ENCODE measurements at places on chromosomes 11 and 22.

- DNase-seq: no peak
Measured at GRCh38 chr11:105158436-105158835, 18.9 kb upstream of the CARD18 start.

GRCh38 chr11:119691020-119691666 is 37.9 kb downstream of the NECTIN1 start:
- DNase-seq: no peak

- DNase-seq: no peak
Measured at GRCh38 chr11:13674799-13675509, 6.5 kb downstream of the FAR1 start.

DNA sequence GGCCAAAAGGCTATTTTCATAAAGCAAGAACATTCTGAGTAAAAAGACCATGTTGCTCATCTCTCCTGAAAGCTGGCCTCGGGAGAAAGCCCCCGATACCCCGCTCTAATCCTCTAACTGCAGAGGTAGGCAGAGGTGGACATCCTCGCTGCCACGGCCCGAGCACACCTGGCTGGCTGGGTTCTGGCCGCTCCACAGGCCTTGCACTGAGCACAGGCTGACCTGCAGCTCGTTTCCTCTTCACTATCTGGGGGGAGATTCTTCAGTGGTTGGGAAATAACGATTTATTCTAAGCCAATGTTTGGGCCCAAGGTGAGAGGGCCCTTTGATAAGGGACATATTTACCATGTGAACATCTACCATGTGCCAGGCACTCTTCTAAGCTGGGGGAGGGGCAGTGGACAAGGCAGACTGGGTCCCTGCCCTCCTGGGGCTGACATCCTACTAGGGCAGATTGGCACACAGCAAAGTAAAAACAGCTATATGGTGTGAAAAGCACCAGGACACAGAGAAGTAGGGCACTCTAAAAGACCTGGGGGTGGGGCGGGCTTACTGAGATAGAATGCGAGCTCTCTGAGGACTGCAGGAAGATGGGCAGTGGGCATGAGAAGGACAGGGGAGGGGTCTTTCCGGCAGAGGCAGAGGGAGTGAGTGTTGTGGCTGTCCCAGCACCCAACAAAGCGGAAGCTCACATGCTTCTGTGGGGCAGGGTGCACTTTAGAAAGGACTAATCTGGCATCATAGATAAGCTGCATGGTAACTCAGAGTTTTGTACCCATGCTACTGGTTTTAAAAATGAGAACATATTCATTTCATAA is 65.5 kb upstream of the ARFGAP3 start:
- DNase-seq: no peak

- no peak for DNase-seq
Measured at GRCh38 chr22:47388331-47388730, 625.9 kb downstream of the TBC1D22A start.

DNA sequence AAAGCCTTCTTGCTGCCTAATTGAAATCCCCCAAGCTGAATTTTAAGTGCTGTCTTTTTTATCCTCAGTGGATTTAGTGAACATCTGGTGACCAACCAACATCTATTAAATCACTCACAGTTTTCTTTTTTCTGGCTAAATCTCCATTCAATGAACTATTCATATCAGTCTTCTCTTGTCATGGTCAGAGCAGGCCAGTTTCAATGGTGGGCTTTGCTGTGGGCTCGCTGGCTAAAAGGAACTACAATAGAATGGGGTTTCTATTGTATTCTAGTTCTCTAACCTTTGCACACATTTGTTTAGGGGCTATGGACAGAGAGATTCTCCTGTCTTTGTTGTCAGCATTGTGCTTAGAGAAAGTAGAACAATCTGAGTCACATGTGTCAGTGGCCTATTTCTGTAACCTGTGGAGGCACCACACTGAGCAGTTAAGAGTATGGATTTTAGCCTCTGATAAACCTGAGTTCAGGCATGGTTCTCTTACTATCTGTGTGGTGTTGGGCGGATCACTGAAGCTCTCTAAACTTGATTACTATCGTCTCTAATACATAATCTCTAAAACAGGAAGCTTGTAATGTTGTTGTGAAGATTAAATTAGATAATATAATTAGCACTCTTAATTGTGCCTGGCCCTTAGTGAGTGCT is 94.2 kb upstream of the CADM1 start:
- no peak for DNase-seq

GRCh38 chr11:60895687-60896086 is 10.7 kb downstream of the PRPF19 start:
- no peak for DNase-seq

DNA sequence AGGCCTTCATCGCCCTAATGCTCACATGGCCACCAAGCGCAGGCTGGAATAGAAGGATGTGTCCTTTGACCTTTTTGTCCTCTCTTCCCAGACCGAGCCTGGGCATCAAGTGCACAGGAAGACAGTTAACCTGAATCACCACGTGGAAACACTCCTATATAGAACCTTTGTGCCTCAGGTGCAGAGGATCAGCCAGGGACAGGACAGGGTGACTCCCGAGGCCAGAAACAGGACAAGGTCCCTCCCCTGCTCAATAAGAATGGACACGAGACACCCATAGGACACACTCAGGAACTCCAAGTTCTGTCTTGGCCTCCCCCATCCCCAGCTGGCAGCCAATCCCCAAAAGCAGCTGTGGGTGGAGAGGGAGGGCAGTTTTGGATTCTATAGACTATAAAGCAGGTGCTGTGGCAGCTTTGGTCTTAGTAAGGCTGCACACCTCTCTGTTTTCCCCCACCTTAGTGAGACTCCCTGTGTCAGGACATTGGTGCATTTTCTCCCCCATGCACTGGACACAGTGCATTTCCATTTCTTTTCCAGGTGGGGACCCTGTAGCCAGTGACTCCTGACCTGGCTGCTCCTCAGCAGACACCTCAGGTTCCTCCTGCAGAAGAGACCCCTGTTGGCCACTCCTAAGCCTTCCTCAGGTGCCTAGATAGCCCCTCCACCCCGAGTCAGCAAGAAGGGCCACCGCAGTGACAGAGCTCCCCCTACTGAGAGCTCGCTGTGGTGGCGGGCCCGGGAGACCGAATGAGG is 43.6 kb upstream of the POU2AF1 start:
- DNase-seq: no peak

- peak; percentile 29 for DNase-seq
Measured at GRCh38 chr22:22818861-22819855, 68.5 kb upstream of the IGLL5 start.

- no peak for DNase-seq
Measured at GRCh38 chr11:113956986-113957385, 17.9 kb upstream of the HTR3A start.

DNA sequence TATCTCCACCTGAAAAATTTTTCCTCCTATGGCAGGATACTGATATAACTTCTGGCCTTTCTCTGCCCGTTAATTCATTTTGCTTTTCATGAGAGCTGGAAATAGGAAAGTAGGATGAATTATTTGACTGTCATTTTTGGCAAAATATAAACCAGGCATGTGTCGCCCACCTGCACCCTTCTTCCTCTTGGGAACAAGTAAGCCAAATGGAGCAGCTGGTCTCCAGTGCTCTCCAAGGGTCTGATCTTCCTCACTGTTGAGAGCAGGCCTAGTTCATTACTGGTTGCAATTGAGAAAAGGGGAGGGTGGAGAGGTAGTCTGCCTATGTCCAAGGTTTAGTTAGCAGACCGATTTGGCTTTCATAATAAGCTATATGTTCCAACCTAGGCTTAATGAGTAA is 582.2 kb downstream of the DLG2 start:
- no peak for DNase-seq

- DNase-seq: no peak
Measured at GRCh38 chr11:74566146-74566960, 26.0 kb upstream of the POLD3 start.

DNA sequence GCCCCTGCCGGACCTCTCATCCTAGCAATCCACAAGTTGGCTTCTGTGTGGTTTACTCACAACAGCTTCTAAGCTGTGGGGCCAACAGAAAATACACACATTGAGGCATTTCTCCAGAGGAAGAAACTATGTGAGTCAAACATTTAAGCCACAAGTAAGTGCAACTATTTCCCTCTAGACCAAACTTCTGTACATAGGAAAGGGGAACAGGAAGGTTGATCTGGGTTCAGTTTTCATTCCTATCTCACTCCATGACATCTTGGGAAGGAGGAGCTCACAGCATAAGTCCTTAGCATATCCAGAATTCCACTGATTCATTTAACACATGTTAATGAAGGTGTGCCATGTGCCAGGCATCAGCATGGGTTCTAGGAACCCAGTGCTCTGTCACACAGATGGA is 72.8 kb upstream of the PICALM start:
- no peak for DNase-seq

DNA sequence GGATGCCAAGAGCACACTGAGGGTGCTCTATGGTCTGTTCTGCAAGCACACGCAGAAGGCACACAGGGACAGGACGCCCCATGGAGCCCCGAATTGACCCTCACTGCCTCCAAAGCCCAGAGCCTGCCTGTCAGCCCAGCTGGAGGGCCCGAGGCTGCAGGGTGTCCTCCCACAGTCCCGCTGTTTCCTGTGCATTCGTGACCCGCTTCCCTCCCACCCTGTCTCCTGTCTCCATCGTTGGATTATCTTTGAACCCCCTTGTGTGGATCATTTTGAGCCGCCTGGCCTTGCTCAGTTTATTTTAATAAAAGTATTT is 25.6 kb downstream of the PARVG start:
- no peak for DNase-seq

DNA sequence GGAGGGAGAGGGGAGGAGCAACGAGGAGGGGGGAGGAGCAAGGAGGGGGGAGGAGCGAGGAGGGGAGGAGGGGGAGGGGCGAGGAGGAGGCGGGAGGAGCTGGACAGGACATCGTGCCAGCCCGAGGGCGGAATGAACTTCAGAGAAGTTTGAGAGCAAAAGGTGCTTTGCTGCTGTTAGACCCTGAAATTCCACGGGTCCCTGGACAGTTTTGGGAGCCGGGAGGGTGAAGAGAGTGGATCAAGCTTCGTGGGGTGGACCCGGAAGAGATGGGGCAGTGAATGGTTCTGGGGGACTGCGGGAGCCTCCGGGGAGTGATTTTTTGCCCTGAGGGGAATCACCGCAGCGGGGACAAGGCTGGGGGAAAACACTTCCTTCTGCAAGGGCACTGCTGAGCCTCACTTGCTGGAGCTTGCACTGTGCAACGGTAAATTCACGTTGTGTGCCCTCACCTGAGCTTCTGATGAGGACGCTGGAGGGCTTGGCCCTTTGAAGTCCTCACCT is 10.7 kb upstream of the NLRP6 start:
- DNase-seq: no peak

GRCh38 chr11:10730151-10730550 is 20.9 kb upstream of the CTR9 start:
- DNase-seq: no peak

- no peak for DNase-seq
Measured at GRCh38 chr11:83147895-83148294, 9.0 kb upstream of the PCF11 start.

DNA sequence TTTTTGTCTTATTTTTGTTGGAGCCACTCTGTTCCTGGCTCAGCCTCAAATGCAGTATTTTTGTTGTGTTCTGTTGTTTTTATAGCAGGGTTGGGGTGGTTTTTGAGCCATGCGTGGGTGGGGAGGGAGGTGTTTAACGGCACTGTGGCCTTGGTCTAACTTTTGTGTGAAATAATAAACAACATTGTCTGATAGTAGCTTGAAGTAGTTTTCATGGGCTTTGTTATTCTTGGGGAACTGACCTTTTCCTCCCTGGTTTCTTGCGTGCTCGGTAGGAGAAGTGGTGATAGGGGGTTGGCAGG is 6.0 kb upstream of the MCM5 start:
- no peak for DNase-seq

DNA sequence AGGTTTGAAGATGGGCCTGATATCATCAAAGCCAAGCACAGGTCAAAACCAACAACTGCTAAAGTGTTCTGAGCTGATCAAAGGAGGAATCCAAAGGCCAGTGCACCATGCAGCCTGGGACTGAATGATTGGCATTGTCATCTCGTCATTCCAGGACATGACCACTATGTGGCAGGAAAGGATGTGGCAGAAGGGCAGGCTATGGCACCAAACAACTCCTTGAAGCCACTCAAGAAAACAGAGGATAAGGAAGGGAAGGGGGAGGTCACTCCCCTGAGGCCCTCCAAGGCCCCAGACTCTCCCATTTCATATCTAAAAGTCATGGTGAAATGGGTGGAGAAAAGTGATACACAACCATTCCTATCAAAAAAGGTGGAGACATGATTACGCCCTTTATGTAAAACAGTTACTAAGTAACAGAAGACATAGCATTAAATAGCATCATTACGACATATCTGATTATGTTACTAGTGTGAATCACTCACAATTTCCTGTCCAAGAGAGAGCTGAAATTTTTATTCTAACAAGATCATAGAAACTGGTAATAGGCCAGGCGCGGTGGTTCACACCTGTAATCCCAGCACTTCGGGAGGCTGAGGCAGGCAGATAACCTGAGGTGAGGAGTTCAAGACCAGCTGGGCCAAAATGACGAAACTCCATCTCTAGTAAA is 49.3 kb downstream of the AHNAK start:
- no peak for DNase-seq

DNA sequence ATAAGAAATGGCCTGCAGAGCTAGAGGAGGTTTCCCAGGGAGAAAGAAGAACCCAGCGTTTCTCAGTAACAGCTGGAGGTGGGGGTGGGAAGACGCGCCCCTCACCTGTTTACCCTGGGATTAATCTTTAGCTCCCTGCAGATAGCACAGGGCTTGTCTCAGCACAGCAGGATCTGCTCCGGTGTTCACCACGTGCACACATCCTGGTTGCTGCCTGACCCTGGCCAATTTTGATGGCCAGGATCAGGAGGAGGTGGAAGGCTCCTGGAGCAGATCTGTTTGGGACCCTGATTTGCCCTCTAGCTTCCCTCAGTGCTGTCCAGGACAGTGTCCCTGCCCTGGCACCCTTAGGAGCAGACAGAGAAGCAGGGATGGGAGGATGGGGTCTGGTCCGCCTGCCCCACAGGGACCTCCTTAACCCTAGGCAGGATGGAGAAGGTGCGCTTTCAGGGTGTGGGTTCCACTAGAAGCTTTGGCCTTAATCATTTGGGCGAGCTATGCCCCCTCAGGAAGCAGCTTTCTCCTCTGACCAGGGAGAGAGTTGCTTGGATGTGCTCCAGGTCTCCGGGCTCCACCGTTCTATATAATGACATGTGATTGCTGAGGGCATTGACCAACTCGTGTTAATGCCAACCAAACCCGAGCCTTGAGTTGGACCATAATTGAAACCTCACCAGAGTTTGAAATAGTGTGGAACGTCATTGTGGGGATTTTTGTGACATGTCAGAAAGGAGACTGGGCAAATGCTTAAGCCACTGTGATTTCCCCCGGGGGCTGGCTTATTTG is 19.3 kb downstream of the UPB1 start:
- DNase-seq: no peak
